Liver (tissue), 10 donors: ENCODE measurements at places on chromosomes 6 and 20. TPM values are rescaled to one million over a fixed set of nuclear protein-coding genes. Genes with fewer than 3 reads are reported as not detected.
A peak's percentile ranks its signal among the peaks of the same experiment; 100 is the strongest.

DNA sequence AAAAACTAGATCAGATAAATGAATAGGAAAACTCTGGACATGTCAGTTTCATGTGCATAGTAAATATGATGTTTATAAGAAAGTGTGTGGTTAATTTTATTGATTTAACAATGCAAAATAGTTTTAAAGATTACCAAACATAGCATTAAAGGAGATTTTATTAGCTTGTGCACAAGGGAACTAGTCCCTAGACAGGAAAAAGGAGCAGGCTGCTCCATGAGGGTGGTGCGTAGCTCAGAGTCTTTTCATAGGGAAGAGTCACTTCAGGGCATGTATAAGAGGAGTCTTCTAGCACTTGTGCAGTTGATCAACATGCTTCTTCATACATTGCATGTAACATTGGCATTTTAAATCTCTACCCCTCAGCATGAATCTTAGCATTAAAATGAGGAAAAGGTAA lies 835.8 kb downstream of the GRIK2 start:
- H3K27ac ChIP-seq = no peak overlapping the region
- no peak for DNase-seq
- H3K27me3 ChIP-seq = no peaks in the 10 kb centered on the region

- H3K27me3 ChIP-seq = no peaks in the 10 kb centered on the region
- DNase-seq = no peak
- H3K27ac ChIP-seq = no peak overlapping the region
- H3K4me3 ChIP-seq = no peak overlapping the region
- no peaks in the 10 kb centered on the region for H3K36me3 ChIP-seq
Measured at GRCh38 chr6:92847988-92848387, 571.4 kb downstream of the EPHA7 start.

Gene NR2E1
- total RNA-seq = not detected

DNA sequence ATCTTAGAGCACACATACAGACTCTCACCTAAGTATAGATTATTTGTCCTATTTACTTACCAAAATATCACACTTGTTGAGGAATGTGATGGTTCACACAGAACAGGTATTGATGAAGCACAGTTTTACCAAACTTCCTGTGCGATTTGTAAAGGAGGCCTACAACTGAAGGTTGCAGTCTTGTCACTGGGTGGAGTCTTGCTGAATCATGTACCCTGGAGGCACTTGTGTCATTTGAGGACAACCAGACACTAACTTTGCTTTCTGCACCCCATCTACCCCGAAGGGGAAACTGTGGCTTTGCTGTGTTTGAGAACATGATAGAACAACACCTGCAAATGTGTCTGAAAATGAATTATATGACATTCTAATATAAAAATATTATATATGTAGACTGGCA lies 32.4 kb upstream of the HINT3 start:
- DNase-seq = no peak
- no peaks in the 10 kb centered on the region for H3K27me3 ChIP-seq
- peaks cover 31% of the 10 kb centered on the region for H3K36me3 ChIP-seq
- H3K4me1 ChIP-seq = peaks cover 7% of the 10 kb centered on the region
- no peak overlapping the region for H3K4me3 ChIP-seq

- peaks cover 6% of the 10 kb centered on the region for H3K4me1 ChIP-seq
- no peak overlapping the region for H3K4me3 ChIP-seq
- no peaks in the 10 kb centered on the region for H3K36me3 ChIP-seq
- no peak overlapping the region for H3K27ac ChIP-seq
- no peaks in the 10 kb centered on the region for H3K27me3 ChIP-seq
Measured at GRCh38 chr6:137900815-137901214, 33.8 kb downstream of the TNFAIP3 start.

Gene TXLNB
- total RNA-seq = 0.23 TPM

GRCh38 chr6:25220857-25221256 lies 58.3 kb upstream of the CARMIL1 start:
- no peak overlapping the region for H3K4me3 ChIP-seq
- DNase-seq = no peak
- H3K36me3 ChIP-seq = no peaks in the 10 kb centered on the region
- peaks cover 8% of the 10 kb centered on the region for H3K4me1 ChIP-seq

DNA sequence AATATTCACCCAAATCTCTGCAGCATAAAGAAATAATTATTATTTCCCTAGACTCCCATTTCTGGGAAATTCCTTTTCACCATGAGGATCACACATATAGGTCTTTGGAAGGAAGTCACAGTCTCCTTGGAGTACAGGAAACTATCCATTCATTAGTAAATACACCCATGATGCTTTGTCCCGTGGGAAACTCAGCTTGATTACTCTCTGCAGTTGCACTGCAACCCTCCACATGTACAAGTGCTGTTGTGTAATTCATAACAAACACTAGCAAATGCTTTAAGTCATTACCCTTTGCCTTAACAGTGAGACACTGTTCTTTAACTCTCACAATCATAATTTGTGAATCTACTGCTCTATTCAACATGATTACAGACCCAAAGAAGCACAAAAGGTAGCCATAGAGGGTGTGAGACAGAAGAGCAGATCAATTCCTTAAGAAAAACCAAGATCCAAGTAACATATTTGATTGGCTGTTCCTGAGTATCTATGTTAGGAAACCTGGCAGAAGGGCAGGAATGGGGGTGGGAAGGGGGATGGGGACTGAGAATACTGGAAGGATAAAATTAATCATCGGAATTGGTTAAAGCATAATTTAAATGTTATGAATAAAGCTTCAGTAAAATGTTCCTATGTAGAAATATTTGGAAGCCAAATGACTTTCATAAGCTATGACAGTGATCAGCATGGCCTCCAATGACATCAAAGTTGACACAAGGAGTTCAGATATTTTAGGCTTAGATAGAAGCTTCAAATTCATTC lies 268.0 kb downstream of the HACE1 start:
- no peaks in the 10 kb centered on the region for H3K36me3 ChIP-seq
- no peak overlapping the region for H3K27ac ChIP-seq
- H3K27me3 ChIP-seq = no peaks in the 10 kb centered on the region
- no peak for DNase-seq
- H3K4me3 ChIP-seq = no peak overlapping the region
- H3K4me1 ChIP-seq = no peaks in the 10 kb centered on the region

- H3K4me3 ChIP-seq = no peak overlapping the region
- H3K27ac ChIP-seq = no peak overlapping the region
- H3K36me3 ChIP-seq = peaks cover 5% of the 10 kb centered on the region
- H3K27me3 ChIP-seq = no peaks in the 10 kb centered on the region
Measured at GRCh38 chr20:33437141-33437911, 6.2 kb downstream of the SNTA1 start.

DNA sequence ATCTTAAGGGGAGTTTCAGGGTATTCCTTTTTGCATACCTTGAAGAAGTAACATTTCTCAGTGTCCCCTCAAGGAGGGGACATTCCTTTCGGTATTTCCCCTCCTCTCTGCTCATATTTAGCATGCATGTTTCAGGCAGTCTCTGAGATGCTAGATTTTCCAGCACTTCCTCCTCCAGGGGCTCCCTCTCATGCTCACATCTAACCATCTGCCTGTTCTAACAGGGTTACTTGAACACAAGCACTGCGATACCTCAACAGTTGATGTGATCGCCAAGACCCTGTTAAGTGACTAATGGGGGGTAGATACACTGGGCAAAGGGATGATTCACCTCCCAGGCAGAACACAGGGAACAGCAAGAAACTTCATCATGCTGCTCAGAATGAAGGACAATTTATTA lies 12.9 kb upstream of the MCM3 start:
- no peaks in the 10 kb centered on the region for H3K36me3 ChIP-seq
- H3K27ac ChIP-seq = no peak overlapping the region
- no peak overlapping the region for H3K4me3 ChIP-seq
- DNase-seq = no peak

Gene PARD6B
- 6.2 TPM for total RNA-seq

GRCh38 chr6:26103141-26103769 lies 16.0 kb downstream of the HFE start:
- no peaks in the 10 kb centered on the region for H3K27me3 ChIP-seq
- peak overlapping the region; percentile 70 for H3K27ac ChIP-seq
- H3K4me1 ChIP-seq = peaks cover 2% of the 10 kb centered on the region
- H3K4me3 ChIP-seq = peak overlapping the region; percentile 24

Gene SOBP
- total RNA-seq = 2.3 TPM

DNA sequence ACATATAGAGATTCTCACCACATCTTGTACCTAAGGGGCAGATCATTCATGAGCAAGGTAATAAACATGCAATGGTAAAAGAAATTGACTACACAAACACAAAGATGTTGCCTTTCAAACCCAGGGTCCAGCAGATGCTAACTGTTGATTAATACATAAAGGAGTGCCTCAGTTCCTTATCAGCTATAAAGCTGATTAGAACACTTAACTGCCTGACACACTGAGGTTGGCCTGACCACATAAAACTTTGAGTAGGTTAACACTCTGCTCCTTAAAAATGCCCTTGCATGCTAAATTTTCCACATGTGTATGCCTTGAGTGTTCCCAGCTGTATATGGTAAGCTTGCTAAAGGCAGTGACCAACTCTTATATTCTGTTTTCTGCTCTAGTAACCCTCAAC lies 14.9 kb downstream of the CRISP2 start:
- H3K4me3 ChIP-seq = no peak overlapping the region
- no peak overlapping the region for H3K27ac ChIP-seq
- DNase-seq = no peak

DNA sequence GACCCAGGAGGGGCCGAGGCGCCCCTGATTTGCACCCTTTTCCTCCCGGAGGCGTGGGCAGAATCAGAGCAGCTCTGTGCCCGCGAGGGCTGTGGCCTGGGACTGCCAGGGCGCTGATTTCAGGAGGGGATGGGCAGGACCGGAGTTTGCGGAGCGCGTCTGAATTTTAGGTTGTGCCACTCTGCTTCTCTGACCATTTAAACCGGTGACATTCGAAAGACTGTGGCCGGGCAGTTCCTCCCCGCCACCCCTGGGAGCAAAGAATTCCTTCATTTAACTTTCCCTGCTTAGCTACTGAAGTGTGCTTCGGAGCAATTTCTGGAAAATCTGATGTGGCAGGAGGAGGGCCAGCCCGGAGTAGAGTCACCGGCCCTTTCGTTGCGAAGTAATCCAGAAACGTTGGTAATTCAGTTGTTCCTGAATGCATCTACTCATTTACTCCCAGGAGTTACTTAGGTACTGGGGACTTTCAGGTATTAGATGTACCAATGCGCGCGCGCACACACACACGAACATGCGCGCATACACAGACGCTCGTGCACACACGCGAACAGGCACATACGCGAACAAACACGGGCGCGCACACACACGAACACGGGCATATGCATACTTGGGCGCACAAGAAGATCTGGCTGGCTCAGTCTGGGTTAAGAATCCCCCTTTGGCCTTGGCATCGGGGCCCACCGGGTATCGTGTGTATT lies 568 bp downstream of the CCDC170 start:
- H3K27me3 ChIP-seq = no peaks in the 10 kb centered on the region
- H3K27ac ChIP-seq = peak overlapping the region; percentile 53
- no peak for DNase-seq
- peak overlapping the region; percentile 62 for H3K4me3 ChIP-seq

DNA sequence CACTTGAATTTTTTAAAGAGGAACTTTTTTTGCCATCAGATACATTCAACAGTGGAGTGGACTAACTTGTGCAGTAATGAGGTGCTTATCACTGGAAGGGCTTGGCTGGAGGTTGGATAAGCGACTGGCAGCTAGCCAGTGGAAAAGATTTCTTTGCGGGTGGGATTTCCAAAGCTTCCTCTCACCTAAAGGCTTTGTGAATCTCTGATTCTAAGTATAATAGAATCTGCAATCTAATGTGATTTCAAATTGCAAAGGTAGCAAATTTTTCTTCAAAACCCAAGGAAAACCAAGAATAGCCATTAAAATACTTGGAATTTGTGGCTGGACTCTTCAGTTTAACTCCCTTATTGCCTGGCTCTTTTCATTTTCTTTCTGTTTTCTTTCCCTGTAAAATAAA lies 460.4 kb upstream of the MARCKS start:
- H3K36me3 ChIP-seq = no peaks in the 10 kb centered on the region
- H3K4me3 ChIP-seq = no peak overlapping the region
- H3K4me1 ChIP-seq = no peaks in the 10 kb centered on the region
- DNase-seq = no peak

- no peaks in the 10 kb centered on the region for H3K36me3 ChIP-seq
- H3K4me3 ChIP-seq = no peak overlapping the region
- no peaks in the 10 kb centered on the region for H3K4me1 ChIP-seq
- H3K27me3 ChIP-seq = no peaks in the 10 kb centered on the region
Measured at GRCh38 chr6:45300736-45301135, 27.4 kb upstream of the RUNX2 start.

DNA sequence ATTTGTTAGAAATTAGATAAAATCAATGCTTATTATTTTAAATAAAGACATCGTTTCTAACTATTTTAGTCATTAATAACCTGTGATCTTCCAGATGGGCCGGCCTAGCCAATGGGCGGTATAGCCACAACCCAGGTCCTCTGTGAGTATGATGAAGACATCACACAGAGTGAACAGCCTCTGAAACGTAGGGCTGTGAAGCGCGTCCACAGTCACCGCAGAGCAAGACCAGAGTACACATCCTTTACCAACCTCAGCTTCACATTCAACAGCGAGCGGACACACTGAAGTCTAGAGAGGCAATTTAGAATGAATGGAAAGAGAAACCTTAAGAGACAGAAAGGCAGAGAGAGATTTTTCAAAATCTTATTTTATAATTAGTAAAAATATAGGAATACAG lies 125.0 kb upstream of the RPS6KA2 start:
- no peak overlapping the region for H3K4me3 ChIP-seq
- no peak overlapping the region for H3K27ac ChIP-seq
- H3K27me3 ChIP-seq = no peaks in the 10 kb centered on the region
- H3K36me3 ChIP-seq = no peaks in the 10 kb centered on the region
- no peaks in the 10 kb centered on the region for H3K4me1 ChIP-seq
- no peak for DNase-seq

- no peak for DNase-seq
- no peak overlapping the region for H3K27ac ChIP-seq
- no peaks in the 10 kb centered on the region for H3K4me1 ChIP-seq
- no peak overlapping the region for H3K4me3 ChIP-seq
- H3K27me3 ChIP-seq = no peaks in the 10 kb centered on the region
- H3K36me3 ChIP-seq = no peaks in the 10 kb centered on the region
Measured at GRCh38 chr6:48714699-48715098, 603.7 kb upstream of the PTCHD4 start.

Gene ZNF343
- 10.5 TPM for total RNA-seq

GRCh38 chr6:135904666-135905065 lies 53.2 kb downstream of the PDE7B start:
- no peak overlapping the region for H3K4me3 ChIP-seq
- no peaks in the 10 kb centered on the region for H3K27me3 ChIP-seq
- no peak for DNase-seq
- H3K36me3 ChIP-seq = no peaks in the 10 kb centered on the region
- peaks cover 15% of the 10 kb centered on the region for H3K4me1 ChIP-seq

GRCh38 chr6:116307001-116307400 lies 27.3 kb upstream of the TSPYL1 start:
- no peaks in the 10 kb centered on the region for H3K36me3 ChIP-seq
- no peaks in the 10 kb centered on the region for H3K27me3 ChIP-seq
- no peak for DNase-seq
- peak overlapping the region; percentile 28 for H3K27ac ChIP-seq
